ENCODE measurements at places on chromosomes 11 and 22.

DNA sequence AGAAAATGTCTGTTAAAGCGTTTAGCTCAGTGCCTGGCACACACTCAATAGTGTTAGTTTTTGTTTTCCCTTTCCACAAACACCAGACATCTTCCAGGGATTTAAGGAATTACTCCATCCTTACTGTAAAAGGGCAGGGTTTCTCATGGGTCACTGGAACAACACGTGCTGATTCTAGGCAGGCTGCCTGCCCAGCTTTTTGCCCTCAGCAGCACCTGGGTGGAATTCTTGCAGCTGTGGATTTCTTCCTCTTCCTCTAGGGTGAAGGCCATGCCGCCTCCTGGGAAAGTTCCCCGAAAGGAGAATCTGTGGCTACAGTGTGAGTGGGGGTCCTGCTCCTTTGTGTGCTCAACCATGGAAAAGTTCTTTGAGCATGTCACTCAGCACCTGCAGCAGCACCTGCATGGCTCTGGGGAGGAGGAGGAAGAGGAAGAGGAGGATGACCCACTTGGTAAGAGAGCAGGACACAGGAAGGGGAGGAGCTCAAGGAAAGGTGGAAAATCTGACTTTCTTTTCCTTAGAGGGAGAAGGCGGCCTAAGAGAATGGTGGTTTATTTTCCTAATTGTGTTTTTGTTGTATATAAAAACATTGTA is 5.4 kb downstream of the HINFP start:
- no peak for DNase-seq

GRCh38 chr11:79212741-79213190 is 228.1 kb downstream of the TENM4 start:
- DNase-seq = no peak

GRCh38 chr11:46018651-46019050 is 96.2 kb downstream of the LARGE2 start:
- DNase-seq = no peak

GRCh38 chr11:88300888-88301487 is 36.5 kb downstream of the CTSC start:
- no peak for DNase-seq

All from NCI-H2171 (cell line).